ENCODE measurements at places on chromosomes 6 and 20. TPM values are rescaled to one million over a fixed set of nuclear protein-coding genes. Genes with fewer than 3 reads are reported as not detected.

The DDO gene
- total RNA-seq: not detected

The PLTP gene
- 133 TPM for total RNA-seq

The TSBP1 gene
- not detected for total RNA-seq

The HCRTR2 gene
- not detected for total RNA-seq

The CST2 gene
- total RNA-seq: not detected

The SLC25A27 gene
- total RNA-seq: 10.9 TPM

The ADA gene
- 29.2 TPM for total RNA-seq

The MAK gene
- 0.21 TPM for total RNA-seq

The OR2H2 gene
- not detected for total RNA-seq

The UNC93A gene
- total RNA-seq: 0.70 TPM

The DNMT3B gene
- 638 TPM for total RNA-seq

The NFKBIE gene
- total RNA-seq: 10.3 TPM

DNA sequence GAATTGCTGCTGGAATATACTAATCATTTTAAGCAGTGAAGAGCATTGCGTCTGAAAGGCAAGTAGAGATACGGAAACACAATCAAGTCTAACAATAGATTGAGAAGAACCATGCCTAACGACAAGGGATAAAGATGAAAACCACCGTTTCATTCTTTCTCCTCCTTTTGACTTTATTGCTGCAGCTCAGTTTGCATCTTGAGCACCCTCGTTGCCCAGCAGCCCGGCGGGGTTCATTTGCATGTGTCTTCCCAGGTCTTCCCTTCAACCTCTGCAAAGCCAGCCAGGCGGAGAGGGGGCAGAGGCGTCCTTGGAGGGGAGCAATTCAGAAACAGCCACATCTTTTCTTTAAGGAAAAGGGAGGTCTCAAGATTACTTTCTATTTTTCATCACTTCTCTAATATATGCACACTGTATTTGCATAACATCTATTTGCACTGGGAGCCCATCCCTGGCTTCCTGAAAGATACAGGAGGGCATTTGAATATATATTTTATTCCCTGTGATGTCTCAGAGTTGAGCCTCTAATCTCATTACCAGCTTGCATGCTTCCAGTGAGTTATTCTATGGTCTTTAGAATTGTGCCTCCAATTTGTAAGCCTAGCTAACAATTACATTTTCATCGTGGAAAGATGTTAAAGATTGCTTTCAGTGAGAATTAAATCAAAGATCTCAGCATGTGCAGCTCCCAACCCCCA is 18.7 kb upstream of the PXDC1 start:
- H3K27me3 ChIP-seq: no peaks in the 10 kb centered on the region
- peak; percentile 54 for DNase-seq
- H3K36me3 ChIP-seq: no peaks in the 10 kb centered on the region

DNA sequence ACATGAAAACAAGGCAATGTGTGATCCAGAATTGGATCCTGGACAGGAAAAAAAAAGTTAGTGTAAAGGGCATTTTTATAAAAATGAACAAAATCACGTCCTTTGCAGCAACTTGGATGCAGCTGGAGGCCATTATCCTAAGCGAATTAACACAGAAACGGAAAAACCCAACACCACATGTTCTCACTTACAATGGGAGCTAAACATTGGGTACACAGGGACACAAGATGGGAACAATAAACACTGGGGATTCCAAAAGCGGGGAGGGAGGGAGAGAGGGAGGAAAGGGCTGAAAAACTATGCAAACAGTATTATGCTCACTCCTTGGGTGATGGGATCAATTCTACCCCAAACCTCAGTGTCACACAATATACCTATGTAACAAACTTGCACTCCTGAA is 91.4 kb upstream of the BTBD3 start:
- no peak overlapping the region for H3K27ac ChIP-seq
- no peaks in the 10 kb centered on the region for H3K36me3 ChIP-seq
- peaks cover 53% of the 10 kb centered on the region for H3K27me3 ChIP-seq
- H3K4me3 ChIP-seq: no peak overlapping the region

DNA sequence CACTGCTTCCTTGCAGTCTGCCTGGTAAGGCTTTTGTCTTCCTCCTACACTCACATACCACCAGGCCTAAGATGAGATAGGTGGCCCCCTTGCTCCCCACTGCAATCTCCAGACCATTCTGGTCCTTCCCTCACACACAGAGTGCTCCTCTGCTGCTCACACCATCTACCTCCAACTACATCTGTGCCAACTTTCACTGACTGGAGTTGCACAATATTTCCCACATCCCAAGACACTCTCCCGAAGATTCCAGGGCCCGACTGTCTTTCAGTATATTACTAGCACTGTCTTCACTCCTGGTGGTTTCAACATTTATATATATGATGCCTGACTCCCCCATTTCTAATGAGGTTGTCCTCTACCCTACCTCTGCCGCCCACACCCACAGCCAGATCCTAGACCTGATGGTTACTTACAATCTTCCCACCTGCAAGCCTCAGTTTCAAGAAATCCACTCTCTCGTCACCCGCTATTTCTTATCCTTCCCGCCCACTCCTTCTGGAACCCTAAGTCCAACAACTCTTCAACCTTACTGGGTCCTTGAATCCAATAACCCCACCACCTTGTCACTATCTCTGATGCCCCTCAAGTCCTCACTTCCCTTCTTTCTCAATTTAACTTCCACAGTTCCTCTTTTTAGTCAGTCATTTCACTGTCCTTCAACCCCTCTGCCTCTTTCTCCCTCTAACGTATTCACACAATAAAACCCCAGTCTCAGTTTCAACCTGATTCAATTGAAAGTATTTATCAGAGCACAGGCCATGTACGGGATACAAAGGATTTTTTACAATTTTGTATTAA is 21.6 kb downstream of the RALGAPA2 start:
- no peak overlapping the region for H3K4me3 ChIP-seq
- no peak overlapping the region for H3K27ac ChIP-seq
- peaks cover 12% of the 10 kb centered on the region for H3K4me1 ChIP-seq
- no peak for DNase-seq

GRCh38 chr6:119966484-119966883 is 616.9 kb upstream of the MAN1A1 start:
- H3K4me3 ChIP-seq: no peak overlapping the region
- peaks cover 6% of the 10 kb centered on the region for H3K4me1 ChIP-seq
- no peaks in the 10 kb centered on the region for H3K27me3 ChIP-seq
- peak; percentile 86 for DNase-seq
- no peaks in the 10 kb centered on the region for H3K36me3 ChIP-seq
- no peak overlapping the region for H3K27ac ChIP-seq

- H3K4me1 ChIP-seq: no peaks in the 10 kb centered on the region
- no peaks in the 10 kb centered on the region for H3K36me3 ChIP-seq
- no peak overlapping the region for H3K4me3 ChIP-seq
- H3K27me3 ChIP-seq: no peaks in the 10 kb centered on the region
Observed at GRCh38 chr6:19597809-19598320, 239.3 kb upstream of the ID4 start.

DNA sequence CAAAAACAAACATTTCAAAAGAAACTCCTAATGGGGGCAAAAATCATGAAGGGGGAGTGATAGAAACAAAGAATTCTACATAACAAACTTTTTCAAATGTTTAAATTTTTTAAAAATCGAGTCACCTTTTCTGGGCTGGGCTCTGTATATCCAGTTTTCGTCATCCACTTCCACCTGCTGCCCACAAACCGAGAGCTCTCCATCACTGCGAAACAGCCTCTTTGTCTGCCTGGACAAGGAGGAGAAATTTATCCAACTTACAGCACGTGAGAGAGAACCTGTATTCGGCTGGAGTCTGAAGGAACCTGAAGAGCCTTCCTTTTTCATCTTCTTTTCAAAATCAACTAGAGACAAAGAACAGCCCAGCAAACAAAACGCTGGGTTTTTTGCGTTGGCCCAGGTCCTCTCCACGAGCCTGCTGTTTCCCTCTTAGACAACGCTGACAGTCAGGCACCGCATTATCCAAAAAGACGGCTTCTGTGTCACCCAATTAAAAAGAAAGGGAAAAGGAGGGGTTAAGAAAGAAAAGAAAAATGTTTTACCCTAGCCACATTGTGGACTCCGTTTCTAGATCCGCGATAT is 72.4 kb upstream of the NHSL1 start:
- H3K27ac ChIP-seq: no peak overlapping the region
- peaks cover 20% of the 10 kb centered on the region for H3K4me1 ChIP-seq
- H3K27me3 ChIP-seq: no peaks in the 10 kb centered on the region
- no peaks in the 10 kb centered on the region for H3K36me3 ChIP-seq
- DNase-seq: no peak
- H3K4me3 ChIP-seq: no peak overlapping the region

- H3K4me1 ChIP-seq: peaks cover 35% of the 10 kb centered on the region
- no peak overlapping the region for H3K4me3 ChIP-seq
- peaks cover 13% of the 10 kb centered on the region for H3K36me3 ChIP-seq
- DNase-seq: no peak
- peaks cover 7% of the 10 kb centered on the region for H3K27me3 ChIP-seq
Observed at GRCh38 chr6:88586371-88587149, 376.9 kb downstream of the RNGTT start.

- H3K27ac ChIP-seq: no peak overlapping the region
- no peaks in the 10 kb centered on the region for H3K27me3 ChIP-seq
- H3K36me3 ChIP-seq: no peaks in the 10 kb centered on the region
- no peak for DNase-seq
Observed at GRCh38 chr6:101534386-101534785, 140.9 kb downstream of the GRIK2 start.

DNA sequence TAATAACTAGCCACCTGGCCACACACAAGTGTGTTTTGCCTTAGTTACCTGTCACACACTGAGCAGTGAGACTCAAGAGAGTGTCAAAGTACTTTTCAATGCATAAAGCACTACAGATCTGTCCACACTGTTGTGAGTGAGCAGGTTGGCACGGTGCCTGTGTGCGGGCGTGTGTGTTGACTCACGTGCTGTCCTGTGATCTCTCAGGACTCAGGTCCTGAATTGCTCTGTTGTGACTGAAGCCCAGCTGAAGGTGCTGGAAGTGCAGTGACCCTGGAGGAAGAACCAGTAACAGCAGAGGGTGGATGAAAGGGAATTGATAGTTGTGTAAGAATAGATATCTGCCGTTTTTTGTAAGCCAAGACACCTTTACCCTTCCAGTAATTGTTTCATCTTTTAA is 18.3 kb downstream of the SLC16A10 start:
- H3K4me3 ChIP-seq: no peak overlapping the region
- no peaks in the 10 kb centered on the region for H3K4me1 ChIP-seq
- no peaks in the 10 kb centered on the region for H3K27me3 ChIP-seq

GRCh38 chr6:108888745-108889144 is 40.5 kb downstream of the ARMC2 start:
- no peak overlapping the region for H3K27ac ChIP-seq
- no peak for DNase-seq
- 0 out of 2 replicates have a peak, but pooled peaks cover 7% of the 10 kb centered on the region for H3K4me1 ChIP-seq
- no peaks in the 10 kb centered on the region for H3K36me3 ChIP-seq

DNA sequence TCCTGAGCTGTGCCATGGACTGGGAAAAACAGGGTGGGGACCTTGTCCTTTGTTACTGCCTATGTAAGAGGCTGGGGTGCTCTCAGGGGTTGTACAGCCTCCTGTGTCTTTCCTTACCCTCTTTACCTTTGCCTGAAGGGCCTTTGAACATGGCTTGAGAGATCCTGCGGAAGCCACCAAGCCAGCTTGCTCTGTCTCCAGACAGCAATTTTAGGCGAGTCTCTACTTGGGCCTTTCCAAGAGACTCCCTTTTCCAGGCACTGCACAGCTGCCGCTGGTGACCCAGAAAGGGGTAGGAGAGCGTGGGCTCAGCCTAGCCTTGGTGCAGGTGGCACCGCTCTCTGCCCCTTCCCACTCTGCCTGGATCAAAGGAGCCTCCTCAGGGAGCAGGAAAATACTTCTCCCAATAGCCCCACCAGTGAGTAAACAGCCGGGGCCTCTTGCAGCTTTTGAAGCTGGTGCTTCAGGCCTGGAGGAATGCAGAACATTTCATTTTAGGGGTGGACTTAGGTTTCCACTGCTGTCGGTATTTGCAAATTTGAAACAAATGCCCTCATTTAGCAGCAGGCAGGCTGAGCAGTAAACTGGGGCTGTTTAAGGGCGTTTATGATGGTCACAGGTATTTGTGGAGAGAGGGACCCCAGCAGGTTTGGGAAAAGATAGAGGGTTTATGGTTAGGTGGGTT is 13.9 kb downstream of the PTK7 start:
- no peaks in the 10 kb centered on the region for H3K36me3 ChIP-seq
- H3K4me3 ChIP-seq: peak overlapping the region; percentile 63
- no peak for DNase-seq
- H3K27ac ChIP-seq: peak overlapping the region; percentile 99

DNA sequence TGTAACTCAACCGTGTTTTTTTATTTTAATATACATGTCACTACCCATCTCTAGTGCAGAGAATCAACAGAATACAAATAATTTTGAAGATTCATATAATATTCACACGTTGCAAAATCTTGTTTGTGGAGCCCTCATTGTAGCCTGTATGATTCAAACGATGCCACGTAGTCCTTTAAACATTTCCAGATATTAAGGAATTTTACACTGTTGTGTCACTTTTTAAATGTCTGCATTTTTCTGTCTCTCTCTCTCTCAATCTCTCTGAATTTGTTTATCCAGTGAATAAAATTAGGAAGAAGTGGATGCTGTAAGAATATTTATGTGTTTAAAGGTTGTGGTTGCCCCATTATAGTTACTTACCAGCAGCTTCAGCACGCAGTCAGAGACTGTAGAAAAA is 262.0 kb downstream of the PAX1 start:
- peaks cover 11% of the 10 kb centered on the region for H3K36me3 ChIP-seq
- no peak overlapping the region for H3K27ac ChIP-seq
- H3K4me1 ChIP-seq: peaks cover 5% of the 10 kb centered on the region

GRCh38 chr6:17635568-17635967 is 35.5 kb downstream of the FAM8A1 start:
- DNase-seq: no peak
- peaks cover 79% of the 10 kb centered on the region for H3K36me3 ChIP-seq
- no peaks in the 10 kb centered on the region for H3K27me3 ChIP-seq
- H3K4me1 ChIP-seq: no peaks in the 10 kb centered on the region
- H3K27ac ChIP-seq: peak overlapping the region; percentile 50

GRCh38 chr6:34200340-34200971 is 36.2 kb upstream of the HMGA1 start:
- H3K4me3 ChIP-seq: no peak overlapping the region
- H3K27me3 ChIP-seq: no peaks in the 10 kb centered on the region
- no peak for DNase-seq
- peak overlapping the region; percentile 95 for H3K27ac ChIP-seq
- H3K36me3 ChIP-seq: no peaks in the 10 kb centered on the region
- H3K4me1 ChIP-seq: peaks cover 45% of the 10 kb centered on the region

DNA sequence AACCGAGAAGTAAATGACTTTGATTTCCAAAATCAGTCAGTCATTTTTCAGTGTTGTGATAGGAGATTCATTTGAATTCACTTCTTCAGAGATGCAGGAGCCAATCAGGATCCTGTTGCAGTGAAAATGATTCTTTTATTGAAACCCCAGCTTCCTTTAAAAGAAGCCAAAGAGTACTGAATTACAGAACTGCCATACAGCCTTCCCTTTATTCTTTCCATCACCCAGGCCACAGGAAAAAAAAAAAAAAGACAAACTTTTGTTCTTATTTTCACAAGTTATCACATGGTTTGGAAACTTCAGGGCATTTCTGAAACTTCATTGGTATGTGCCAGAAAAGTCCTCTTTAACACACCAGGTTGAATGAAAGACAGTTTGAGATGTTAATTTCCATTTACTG is 1.8 kb upstream of the CARMIL1 start:
- no peaks in the 10 kb centered on the region for H3K27me3 ChIP-seq
- H3K4me3 ChIP-seq: peak overlapping the region; percentile 93
- peaks cover 42% of the 10 kb centered on the region for H3K4me1 ChIP-seq
- no peak for DNase-seq
